ENCODE measurements at places on chromosomes 3 and 15.

GRCh38 chr3:129130291-129130813 is 8.7 kb upstream of the RAB43 start:
- no peaks in the 10 kb centered on the region for H3K27me3 ChIP-seq
- H3K27ac ChIP-seq, result no peak overlapping the region
- H3K4me3 ChIP-seq, result no peak overlapping the region
- no peak for DNase-seq
- peaks cover 52% of the 10 kb centered on the region for H3K36me3 ChIP-seq

DNA sequence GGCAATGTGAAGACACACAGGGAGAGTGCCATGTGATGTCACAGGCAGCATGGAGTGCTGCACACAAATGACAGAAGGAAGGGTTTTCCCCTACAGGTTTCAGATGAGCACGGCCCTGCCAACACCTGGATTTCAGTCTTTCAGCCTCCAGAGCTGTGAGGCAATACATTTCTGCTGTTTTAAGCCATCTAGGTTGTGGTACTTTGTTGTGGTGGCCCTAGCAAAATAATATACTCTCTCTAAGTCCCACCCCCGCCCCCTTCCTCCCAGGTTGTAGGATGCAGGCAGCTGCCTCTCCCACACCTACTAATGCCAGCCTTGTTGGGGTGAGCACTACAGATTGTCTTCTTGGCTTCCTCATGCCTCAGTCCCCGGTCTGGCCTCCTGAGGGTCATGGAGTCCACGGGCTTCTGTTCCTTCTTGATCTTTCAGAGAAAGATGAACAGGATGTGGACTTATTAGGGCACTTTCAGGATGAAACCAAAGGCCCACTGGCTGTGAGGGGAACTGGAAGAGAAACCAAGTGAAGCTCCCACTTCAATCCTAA is 180.0 kb downstream of the CD47 start:
- H3K36me3 ChIP-seq, result no peaks in the 10 kb centered on the region
- H3K27me3 ChIP-seq, result peaks cover 12% of the 10 kb centered on the region
- no peak overlapping the region for H3K4me3 ChIP-seq
- H3K4me1 ChIP-seq, result peaks cover 10% of the 10 kb centered on the region

DNA sequence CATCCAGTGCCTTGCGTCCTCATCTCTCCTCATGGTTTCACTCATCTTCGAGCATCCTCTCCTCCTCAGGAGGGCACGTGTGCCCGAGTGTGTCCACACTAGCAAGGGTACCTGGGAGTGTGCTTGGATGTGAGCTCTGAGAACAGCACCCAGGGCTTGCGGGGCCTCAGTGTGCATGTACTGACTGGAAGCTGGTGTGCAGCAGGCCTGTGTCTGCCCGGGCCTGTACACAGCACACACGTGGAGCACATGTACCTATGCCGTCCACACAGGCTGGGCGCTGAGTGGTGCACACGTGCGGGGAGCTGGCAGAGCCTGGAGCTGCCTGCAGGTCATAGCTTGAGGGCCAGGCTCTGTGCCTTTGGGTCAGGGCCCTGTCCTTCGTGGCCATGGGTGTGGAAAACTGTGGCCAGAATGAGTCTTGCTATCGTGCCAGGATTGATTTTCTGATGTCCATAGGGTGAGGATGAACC is 34.9 kb downstream of the TSPAN3 start:
- H3K4me1 ChIP-seq, result peaks cover 7% of the 10 kb centered on the region
- peak overlapping the region; percentile 71 for H3K27ac ChIP-seq
- DNase-seq, result no peak
- peak overlapping the region; percentile 9 for H3K4me3 ChIP-seq
- peaks cover 64% of the 10 kb centered on the region for H3K36me3 ChIP-seq

GRCh38 chr3:3065876-3066275 is 44.3 kb downstream of the IL5RA start:
- no peak for DNase-seq
- H3K36me3 ChIP-seq, result no peaks in the 10 kb centered on the region
- no peak overlapping the region for H3K4me3 ChIP-seq
- no peaks in the 10 kb centered on the region for H3K4me1 ChIP-seq
- H3K27me3 ChIP-seq, result no peaks in the 10 kb centered on the region

- H3K27me3 ChIP-seq, result peaks cover 3% of the 10 kb centered on the region
- H3K4me3 ChIP-seq, result peak overlapping the region; percentile 30
- H3K36me3 ChIP-seq, result peaks cover 5% of the 10 kb centered on the region
- peaks cover 16% of the 10 kb centered on the region for H3K4me1 ChIP-seq
- no peak for DNase-seq
Measured at GRCh38 chr15:64149424-64149823, 2.1 kb upstream of the SNX22 start.

- no peak overlapping the region for H3K27ac ChIP-seq
- H3K36me3 ChIP-seq, result no peaks in the 10 kb centered on the region
- no peak for DNase-seq
- no peaks in the 10 kb centered on the region for H3K4me1 ChIP-seq
- no peaks in the 10 kb centered on the region for H3K27me3 ChIP-seq
- no peak overlapping the region for H3K4me3 ChIP-seq
Measured at GRCh38 chr3:160911411-160911810, 155.4 kb downstream of the PPM1L start.

DNA sequence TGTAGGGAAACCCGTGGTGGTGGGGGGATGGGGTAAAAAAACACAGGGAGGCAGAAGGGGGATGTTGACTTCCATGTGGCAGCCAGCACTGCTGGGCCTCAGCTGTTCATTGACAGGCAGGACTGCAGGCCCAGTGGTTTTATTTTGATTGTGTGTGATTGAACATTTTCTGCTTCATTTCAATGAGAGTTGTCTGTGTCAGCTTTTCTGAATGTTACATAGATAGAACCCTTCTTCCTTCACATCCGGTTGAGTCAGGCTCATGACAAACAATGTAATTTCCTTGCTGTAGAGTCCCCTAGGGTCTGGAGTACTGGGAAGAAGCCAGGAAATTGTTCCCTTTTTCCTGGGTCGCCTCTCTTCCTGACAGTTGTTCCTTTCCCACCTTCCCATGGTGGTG is 8.2 kb upstream of the RPP25 start:
- no peak for DNase-seq
- H3K27me3 ChIP-seq, result peaks cover 24% of the 10 kb centered on the region
- no peaks in the 10 kb centered on the region for H3K36me3 ChIP-seq
- H3K27ac ChIP-seq, result no peak overlapping the region
- H3K4me3 ChIP-seq, result no peak overlapping the region

DNA sequence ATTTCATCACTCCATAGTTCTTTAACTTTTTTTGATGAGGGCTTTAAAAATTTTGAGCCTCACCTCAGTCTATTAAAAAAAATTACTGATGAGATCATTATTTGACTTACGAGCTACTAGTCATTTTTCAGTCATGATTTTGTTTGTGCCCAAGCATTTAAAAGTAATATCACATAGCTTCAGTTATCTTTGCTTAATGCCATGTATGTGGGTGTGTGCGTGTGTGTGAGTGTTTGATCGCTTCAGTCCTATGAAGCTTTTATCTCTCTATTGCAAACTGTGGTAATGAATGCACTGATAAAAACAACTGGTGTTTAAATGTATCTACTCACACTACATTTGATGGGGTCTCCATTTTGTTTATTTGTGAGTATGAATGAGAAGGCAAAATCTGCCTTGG is 49.8 kb downstream of the RSRC1 start:
- H3K4me1 ChIP-seq, result no peaks in the 10 kb centered on the region
- DNase-seq, result no peak
- H3K36me3 ChIP-seq, result peaks cover 5% of the 10 kb centered on the region
- no peaks in the 10 kb centered on the region for H3K27me3 ChIP-seq

DNA sequence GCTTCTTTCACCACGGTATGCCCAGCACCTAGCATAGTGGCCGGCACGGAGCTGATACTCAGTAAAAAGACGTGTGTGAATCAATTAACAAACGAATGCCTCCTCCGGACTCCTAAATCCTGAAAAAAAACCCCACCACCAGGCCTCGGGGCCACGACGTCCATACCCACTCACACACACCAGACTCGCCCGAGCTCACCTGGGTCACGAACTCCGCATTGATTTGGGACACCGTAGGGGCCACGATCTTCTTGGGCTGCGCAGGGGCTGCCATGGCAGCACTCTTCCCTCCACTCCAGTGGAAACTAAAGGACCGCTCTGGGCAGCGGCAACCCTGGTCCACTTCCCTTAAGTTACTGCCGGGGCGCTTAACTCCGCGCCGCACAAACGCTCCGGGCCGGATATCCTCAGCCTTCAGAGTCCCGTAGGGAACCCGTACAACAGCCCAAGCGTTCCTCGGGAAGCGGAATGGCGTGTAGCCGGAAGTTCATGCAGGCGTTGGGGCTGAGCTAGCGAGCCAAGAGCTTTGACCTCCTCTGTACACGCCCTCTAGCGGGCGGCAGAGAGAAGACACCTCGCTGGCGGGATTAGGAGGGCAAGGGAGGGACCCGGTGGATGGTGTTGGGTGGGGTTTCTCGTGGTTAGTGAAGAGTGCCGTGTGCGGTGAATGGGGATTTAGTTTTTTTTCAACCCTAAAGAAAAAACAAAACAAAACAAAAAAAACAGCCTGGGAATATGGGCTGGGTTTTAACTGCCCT is at the start of gene AQR:
Gene AQR (minus strand): TSS at position 403 of the 758 bp plus-strand sequence. CDS start 129 bp downstream, at position 274.
- peaks cover 13% of the 10 kb centered on the region for H3K36me3 ChIP-seq
- peaks cover 23% of the 10 kb centered on the region for H3K4me1 ChIP-seq

DNA sequence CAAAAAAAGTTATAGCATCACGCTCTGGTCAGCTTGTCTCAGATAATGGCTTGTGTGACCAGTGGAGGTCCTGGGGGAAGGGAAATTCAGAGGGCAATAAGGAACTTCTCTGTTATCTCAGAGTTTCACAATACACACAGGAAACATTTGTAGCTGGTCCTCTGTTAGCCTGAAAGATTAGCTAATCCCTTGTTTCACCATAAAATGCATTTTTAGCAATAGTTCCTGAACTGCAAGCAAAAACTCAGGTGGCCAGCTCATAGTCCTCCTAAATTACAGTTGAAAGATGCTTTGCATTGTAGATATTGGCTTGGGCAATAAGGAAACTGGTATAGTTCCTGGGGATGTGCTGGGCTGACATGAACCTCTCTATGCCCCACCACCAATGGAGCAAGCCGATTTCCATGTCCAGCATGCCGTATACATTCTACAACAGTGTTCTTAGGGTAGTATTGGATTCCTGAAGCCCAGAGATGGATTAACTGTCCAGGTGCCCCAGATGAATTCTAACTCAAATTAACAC is 141.5 kb upstream of the TBL1XR1 start:
- H3K36me3 ChIP-seq, result peaks cover 5% of the 10 kb centered on the region
- H3K27ac ChIP-seq, result peak overlapping the region; percentile 82
- H3K4me3 ChIP-seq, result peak overlapping the region; percentile 17
- no peaks in the 10 kb centered on the region for H3K27me3 ChIP-seq
- DNase-seq, result no peak
- H3K4me1 ChIP-seq, result peaks cover 28% of the 10 kb centered on the region

- no peak for DNase-seq
- no peak overlapping the region for H3K4me3 ChIP-seq
- H3K27me3 ChIP-seq, result peaks cover 4% of the 10 kb centered on the region
- no peaks in the 10 kb centered on the region for H3K36me3 ChIP-seq
- H3K27ac ChIP-seq, result no peak overlapping the region
Measured at GRCh38 chr3:124360563-124360962, 368.6 kb upstream of the ROPN1 start.

DNA sequence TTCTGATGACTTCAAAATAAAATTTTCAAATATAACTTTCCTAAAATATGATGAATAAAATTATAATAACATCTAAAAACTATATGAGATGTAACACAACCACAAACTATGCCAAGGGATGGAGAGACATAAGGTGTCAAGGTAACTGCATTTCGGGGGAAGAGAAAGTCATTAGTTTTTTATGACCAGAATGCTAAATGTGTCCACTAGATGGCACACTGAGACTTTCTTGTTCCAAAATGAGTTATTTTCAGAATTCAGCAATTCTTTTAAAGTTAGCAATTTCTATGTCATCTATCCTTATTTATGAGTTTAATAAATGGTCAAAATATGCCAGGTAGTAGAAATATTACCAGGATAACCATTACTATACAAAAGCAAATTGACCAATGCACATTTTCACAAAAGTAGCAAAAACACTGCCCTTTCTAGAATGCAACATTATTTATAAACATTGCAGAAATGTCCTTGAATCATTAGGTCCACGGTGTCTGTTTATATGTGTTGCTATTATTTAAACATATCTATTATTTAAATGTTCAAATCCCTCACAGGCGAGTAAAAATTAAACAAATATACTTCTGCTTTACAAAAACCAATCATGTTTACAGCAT is 374.2 kb downstream of the PLCL2 start:
- no peaks in the 10 kb centered on the region for H3K36me3 ChIP-seq
- peaks cover 1% of the 10 kb centered on the region for H3K4me1 ChIP-seq
- DNase-seq, result no peak

DNA sequence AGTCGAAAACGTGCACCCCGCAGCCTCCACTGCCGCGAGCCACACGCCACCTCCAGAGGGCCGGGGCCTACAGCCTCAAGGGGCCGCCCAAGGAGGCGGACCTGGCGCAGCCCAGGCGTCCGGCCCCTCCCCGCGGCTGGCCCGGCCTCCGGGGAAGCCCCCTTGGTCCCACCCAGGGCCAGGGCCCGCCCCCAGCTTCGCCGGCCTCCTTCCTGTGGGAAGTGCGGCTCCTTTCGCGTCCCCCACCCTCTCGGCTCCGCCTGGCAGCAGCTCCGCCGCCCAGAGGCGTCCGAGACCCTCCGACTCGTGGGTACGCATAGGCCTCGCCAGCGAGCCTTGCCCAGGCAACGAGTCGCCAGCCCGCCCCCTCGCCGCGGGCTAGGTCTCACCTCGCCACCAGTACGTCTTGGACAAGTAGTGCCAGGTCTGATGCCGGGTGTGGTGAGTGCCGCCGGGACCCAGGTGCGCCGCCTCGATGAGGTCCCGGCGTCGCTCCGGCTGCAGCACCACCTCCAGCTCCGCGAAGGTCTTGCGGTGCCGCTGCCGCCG is 642 bp downstream of the ZBTB11 start:
- H3K36me3 ChIP-seq, result peaks cover 45% of the 10 kb centered on the region
- no peaks in the 10 kb centered on the region for H3K27me3 ChIP-seq
- DNase-seq, result peak; percentile 96
- peak overlapping the region; percentile 92 for H3K4me3 ChIP-seq
- H3K27ac ChIP-seq, result peak overlapping the region; percentile 96
- peaks cover 33% of the 10 kb centered on the region for H3K4me1 ChIP-seq

GRCh38 chr3:108076564-108076963 is 14.3 kb downstream of the CD47 start:
- peaks cover 56% of the 10 kb centered on the region for H3K36me3 ChIP-seq
- H3K4me3 ChIP-seq, result no peak overlapping the region
- H3K27me3 ChIP-seq, result no peaks in the 10 kb centered on the region
- peaks cover 51% of the 10 kb centered on the region for H3K4me1 ChIP-seq
- no peak for DNase-seq

GRCh38 chr15:65327651-65328393 is 23.3 kb downstream of the RNU5B-1 start:
- H3K27ac ChIP-seq, result no peak overlapping the region
- no peaks in the 10 kb centered on the region for H3K4me1 ChIP-seq
- H3K4me3 ChIP-seq, result no peak overlapping the region
- H3K27me3 ChIP-seq, result peaks cover 9% of the 10 kb centered on the region
- no peak for DNase-seq
- no peaks in the 10 kb centered on the region for H3K36me3 ChIP-seq

DNA sequence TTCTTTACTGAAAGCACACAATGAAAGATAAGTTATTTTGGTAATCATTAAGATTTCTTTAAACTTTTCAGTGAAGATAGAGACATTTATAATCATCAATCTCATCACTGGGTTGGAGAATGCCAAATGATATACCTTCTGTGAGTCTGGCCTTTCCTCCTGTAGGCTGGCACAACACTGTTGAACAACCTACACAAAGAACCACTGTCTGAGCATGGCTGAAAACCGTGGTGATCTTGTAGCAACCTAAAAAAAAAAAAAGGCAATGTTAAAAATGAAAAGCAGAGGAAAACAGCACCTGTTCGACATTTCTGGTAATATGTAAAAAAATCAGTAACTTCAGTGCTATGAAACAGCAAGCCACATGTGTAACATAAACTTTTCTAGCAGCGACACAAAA is 1.8 kb downstream of the RPS27L start:
- DNase-seq, result no peak
- no peaks in the 10 kb centered on the region for H3K27me3 ChIP-seq
- H3K4me3 ChIP-seq, result peak overlapping the region; percentile 97
- peak overlapping the region; percentile 49 for H3K27ac ChIP-seq
- peaks cover 35% of the 10 kb centered on the region for H3K36me3 ChIP-seq
